DMS79 treated with DMSO at 0.1 percent for 48 hours (cell line): ENCODE measurements at places on chromosomes 2 and 18.
A peak's percentile ranks its signal among the peaks of the same experiment; 100 is the strongest.

DNA sequence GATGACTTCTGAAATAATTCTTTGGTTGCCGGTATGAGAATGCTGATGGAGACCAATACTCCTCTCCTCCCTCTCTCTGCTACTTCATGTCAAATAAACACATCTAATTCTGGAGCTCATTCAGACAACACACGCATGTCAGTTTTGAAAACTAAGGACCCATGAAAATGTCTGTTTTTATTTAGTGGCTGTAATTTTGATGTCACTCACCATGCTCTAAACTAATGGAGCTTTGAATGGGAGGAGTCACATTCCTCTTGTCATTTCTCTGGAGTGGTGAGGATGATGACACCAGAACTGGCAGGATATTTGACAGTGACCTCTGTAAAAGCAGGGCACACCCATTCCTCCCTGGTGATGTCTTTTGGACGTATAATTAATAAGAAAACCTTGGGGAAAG lies 163.0 kb downstream of the PHLPP1 start:
- no peak for DNase-seq

DNA sequence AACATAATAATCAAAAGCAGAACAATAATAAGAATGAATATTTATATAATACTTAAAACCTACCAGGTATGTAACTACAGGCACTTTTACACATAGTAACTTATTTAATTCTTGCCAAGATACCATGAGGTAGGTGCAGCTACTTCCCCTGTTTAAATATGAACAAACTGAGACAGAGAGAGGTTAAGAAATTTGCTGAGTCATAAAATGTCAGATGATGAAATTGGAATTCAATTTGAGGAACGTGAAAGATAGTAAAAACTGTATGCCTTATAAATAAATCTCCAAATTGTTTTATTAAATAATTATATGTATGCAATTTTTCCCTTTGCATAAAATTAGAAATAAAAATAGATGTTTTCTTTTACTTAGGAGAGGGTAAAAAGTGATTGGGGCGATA lies 1103.3 kb upstream of the NRXN1 start:
- no peak for DNase-seq

GRCh38 chr2:104856086-104856972 lies 2.4 kb downstream of the POU3F3 start:
- DNase-seq: no peak

GRCh38 chr18:36382854-36383253 lies 85.3 kb downstream of the FHOD3 start:
- DNase-seq: no peak

DNA sequence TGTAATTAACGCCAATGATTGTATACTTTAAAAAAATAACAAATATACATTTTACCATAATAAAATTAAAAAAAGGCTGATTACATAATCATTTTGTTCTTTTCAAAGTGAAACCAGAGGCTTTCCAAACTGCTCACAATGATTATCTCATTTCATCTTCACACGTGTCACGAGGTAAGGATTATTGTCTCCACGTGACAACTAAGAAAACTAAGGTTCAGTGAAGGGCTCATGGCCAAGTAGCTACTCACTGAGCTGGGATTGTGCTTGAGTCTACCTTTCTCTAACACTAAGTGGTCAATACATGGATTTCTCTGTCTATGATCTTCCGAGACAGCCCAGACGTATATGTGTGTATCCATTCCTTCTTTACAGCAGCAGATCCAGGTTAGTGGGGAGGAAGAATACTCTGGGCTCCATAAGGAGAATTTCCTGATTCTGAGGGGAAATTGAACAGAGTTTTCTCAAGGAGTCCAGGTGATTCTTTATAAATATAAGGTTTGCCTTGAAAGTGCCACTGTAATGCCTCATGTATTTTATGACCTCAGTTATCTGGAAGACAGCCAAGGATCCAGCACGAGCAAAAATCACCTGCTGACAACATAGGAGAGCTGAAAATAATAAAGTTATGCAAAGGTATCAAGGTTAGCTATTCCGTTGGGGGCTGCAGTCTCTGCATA lies 25.6 kb upstream of the ACSL3 start:
- DNase-seq: peak; percentile 91

GRCh38 chr2:67208887-67209500 lies 188.1 kb upstream of the ETAA1 start:
- DNase-seq: no peak

DNA sequence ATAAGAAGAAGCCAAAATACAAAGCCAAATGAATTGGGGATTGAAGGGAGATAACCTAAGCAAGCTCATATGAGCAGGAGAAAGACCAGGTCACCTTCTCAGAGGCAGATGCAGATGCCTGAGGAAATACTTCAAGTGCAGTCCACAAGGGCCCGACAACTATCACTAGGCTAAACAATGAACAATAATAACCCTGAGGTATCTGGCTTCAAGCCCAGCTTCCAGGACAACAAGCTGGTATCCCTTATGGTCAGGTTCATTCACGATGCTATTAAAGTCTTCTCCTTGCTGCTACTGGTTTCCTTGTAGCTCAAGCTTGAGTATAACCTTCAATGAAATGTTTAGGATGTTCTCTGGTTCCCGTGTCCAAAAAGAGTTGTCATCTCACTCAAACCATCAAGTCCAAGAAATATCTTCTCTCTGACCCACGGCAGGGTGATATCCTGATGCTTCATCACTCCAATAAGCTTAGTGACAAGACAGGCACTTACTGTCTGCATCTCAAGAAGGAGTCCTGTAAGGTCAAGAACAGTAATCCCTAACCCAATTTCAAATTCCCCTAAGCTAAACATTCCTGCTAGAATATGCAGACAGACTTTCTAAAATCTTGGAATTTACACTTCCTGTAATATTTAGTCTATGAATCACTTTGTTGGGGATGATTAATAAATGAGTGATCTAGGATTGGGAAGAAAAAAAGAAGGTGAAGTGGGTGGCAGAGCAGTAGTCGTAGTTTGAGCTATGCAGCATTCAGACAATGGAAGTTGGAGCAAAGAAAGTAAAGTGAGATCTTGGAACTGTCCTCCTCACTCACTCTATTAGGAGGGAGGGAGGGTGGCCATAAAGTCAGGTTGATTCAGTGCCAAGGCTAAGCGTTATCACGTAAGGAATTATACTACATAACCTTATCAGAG lies 33.1 kb downstream of the CHN1 start:
- DNase-seq: peak; percentile 74

DNA sequence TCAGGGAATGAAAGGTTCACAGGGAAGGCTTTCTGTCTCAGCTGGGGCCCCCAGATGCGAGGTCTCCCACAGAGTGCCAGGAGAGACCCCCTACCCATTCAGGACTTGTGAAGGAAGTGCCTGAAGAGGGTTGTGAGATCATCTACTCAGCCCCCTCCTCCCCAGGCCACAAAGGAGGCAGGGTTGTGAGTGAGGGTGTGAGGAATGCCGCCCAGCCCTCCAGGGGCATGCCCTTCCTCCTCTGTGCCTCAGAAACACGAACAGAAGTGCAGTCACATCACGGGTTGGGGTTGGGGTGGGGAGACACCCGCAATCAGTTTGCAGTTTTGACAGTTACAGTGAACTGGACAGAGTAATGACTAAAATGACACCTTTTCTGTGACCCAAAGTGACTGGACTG lies 5.0 kb downstream of the MAL start:
- DNase-seq: no peak

DNA sequence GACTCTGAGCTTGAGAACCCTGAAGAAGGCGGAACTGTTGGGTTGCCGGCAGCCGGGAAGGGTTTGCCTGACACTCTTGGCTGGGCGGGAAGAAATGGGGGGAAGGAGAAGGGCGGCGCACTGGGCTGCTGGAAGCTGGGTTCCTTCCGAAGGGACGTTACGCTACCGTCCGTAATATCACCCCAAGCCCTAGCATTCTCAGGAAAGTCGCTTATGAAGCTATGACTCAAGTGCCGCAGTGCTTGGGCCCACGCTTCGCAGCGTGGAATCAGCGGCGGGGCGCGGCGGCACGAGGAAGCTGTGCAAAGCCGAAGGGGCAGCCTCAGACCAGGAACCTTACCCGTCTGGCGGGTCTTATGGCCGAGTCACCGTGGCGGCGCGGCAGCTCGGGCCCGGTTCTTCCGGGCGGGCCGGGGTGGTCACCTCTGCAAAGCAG lies 50.2 kb upstream of the SIGLEC15 start:
- peak; percentile 78 for DNase-seq

DNA sequence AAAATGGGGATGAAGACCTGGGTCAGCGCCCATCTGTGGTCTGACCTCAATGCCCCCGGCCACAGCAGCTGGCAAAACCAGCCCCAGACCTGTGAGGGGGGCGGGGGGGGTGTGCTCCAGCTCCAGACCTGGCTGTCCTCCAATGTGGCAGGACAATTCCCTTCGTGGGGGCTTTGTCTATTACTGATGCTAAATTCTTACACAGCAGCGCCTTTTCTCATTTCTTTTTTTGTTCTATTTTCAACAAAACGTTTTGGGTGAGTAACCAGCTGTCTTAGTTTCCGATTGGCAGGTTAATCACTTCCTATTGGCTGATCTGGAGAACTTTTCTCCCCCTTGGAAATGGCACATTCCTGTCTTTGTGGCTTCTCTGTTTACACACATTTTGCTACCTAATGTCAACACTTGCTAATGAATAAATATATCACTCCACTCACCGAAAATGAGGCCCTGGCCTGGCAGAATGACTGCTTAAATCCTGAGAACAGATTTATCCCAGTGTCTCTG lies 4.4 kb downstream of the SMAD7 start:
- peak; percentile 80 for DNase-seq
